ENCODE measurements at places on chromosomes 4 and X.
A peak's percentile ranks its signal among the peaks of the same experiment; 100 is the strongest.

DNA sequence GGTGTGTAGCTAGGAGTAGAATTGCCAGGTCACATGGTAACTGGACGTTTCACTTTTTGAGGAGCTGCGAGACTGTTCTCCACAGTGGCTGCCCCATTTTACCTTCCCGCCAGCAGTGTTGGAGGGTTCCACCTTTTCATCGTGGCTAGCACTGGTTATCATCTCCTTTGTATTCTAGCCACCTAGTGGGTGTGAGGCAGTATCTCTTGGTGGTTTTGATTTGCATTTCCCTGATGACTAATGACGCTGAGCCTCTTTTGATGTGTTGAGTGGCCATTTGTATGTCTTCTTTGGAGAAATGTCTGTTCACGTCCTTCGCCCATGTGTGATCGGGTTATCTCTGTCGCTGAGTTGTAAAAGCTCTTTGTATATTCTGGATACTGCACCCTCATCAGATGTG lies 10.6 kb downstream of the ABCD1 start:
- DNase-seq: peak; percentile 1

DNA sequence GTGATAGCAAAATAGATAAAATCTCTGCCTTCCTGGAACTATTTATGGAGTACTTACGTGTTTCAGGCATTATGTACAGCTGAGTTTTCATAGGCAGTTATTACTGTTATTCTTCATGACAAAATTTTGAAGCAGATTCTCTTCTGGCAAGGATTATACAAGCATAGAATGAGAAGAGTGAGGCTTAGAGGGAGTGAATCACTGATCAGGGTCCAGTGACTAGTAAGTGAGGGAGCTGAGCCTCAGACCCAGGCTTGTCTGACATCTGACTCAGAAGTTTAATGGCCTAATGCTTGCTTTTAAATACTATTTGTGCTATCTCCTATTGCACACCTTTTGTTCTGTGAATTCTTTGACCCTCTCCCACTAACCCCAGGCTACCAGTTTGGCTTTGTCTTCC lies 110.6 kb downstream of the DTHD1 start:
- DNase-seq: no peak

- DNase-seq: no peak
Measured at GRCh38 chr4:79425586-79425985, 17.6 kb upstream of the GK2 start.

GRCh38 chr4:68717999-68718398 lies 47.5 kb upstream of the UGT2B15 start:
- no peak for DNase-seq

DNA sequence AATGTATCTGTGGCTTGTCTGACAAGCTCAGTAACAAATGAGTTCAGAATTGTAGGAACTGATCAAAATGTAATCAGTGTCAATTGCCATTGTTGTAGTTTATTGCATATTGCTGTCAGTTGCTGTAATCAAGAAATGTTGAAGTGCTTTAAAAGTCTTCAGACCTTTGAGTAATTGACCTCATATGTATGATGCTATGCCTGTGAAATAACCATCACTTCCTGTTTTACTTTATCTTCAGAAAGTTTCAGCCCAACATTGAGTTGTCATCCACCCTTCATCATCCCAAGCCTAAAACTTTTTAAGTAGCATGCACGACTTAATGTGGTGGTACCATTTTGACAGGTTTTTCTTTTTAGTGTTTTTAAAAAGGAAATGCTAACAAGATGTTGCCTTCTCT lies 212.4 kb downstream of the ARHGAP10 start:
- peak; percentile 74 for DNase-seq

GRCh38 chr4:78592088-78592783 lies 40.7 kb downstream of the ANXA3 start:
- DNase-seq: no peak

DNA sequence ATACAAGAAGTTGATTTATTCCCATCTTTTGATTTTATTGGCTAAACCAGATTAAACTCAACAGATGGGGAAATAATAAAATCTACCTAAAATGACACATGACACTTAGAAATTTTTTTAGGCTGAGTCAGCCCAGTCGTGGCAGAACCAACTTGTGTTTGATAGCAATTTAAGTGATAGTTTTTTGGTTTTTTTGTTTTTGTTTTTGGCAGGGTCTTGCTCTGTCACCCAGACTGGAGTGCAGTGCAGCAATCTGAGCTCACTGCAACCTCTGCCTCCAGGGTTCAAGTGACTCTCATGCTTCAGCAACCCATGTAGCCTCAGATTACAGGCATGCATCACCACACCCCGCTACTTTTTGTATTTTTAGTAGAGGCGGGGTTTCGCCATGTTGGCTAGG lies 370.3 kb upstream of the NOCT start:
- no peak for DNase-seq

DNA sequence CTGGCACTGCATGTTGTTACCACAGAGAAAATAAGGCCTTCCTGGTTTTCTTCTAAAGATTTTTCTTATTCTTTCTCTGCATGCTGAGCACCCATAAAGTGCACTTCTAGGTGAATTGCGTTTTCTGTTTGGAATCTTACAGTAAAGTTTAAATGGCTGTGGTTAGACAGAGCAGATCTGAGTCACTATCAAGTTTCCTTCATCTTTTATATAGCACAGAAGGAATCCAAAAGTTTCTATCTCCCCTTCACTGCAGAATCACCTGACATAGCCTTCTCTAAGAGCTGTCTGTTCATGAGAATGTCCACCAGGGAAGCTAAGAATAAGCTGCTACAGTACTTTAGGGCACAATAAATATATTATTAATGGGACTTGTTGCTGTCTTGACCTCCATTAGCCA lies 455.5 kb upstream of the FAM241A start:
- no peak for DNase-seq

- DNase-seq: no peak
Measured at GRCh38 chr4:104492183-104492771, 2.4 kb downstream of the CXXC4 start.

- peak; percentile 77 for DNase-seq
Measured at GRCh38 chrX:40120838-40121580, 23.3 kb upstream of the BCOR start.

- peak; percentile 2 for DNase-seq
Measured at GRCh38 chrX:38166478-38167083, 54.1 kb downstream of the SRPX start.

GRCh38 chrX:8743126-8743732 lies 11.3 kb upstream of the ANOS1 start:
- DNase-seq: peak; percentile 19

- DNase-seq: peak; percentile 10
Measured at GRCh38 chrX:135707880-135708279, 5.6 kb upstream of the CT45A1 start.

DNA sequence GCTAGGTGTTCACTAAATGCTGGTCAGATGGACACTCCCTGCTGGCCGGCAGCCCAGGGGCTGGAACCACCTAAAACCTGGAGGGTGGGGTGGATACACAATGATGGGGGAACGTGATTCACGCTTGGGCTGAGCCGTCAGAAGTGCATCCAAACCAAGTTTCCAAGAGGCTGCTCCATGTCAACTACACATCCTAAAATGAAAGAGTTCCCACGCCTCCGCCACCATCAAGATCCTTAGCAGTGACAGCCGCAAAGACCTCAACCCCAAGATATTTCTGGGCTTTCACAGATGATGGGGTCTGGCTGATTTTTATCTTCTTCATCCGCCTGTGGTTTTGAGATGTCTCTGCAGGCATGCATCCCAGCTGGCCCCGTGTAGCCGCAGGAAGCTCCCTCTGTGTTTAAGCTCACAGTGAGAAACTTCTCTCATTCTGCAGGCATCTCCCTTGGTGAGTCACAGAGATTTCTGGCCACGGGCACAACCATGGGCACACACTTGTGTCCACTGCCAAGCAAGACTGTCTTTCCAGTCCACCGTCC lies 84.4 kb downstream of the HTRA3 start:
- DNase-seq: peak; percentile 15

- no peak for DNase-seq
Measured at GRCh38 chr4:121226362-121226761, 62.2 kb upstream of the TNIP3 start.

DNA sequence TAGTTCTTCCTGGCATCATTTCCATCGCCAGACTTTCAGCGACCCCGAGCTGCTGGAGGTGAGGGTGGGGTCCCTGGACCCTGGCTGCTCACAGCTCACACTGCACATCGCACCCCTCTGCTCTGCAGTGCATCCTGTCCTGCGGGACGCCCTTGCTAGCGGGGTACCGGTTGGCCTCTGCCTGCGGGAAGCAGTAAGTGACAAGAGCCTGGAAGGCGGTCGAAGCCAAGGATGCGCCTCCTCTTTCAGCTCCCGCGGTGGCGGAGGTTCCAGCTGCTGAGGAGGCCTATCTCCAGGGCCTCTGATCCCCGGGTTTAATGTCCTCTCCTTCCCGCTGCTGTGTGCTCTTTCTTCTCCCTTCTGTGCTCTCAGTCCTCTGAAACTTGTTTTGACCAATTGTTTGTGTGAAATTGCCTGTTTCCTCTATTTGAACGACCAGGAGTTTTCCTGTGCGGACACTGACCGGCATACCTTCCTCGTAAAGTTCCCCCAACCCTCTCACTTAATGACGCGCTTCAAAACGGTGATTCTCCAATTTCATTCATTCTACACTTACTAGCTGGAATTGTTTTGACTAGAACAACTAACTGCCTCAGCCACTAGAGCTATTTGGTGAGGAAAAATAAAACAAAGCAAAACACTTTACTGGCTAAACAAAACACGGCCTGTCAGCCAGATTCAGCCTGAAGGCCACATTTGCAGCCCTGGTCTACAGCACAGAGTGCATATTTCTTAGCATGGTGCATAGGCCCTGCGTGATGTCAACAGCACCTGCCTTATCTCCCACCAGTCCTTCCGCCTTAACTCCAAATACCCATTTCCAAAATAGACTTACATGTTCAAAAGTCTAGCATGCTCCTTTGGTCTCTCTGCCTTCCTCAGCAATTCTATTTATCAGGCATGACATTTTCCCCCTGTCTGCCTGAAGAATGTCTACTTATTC lies 28.0 kb downstream of the MGAT4D start:
- no peak for DNase-seq

DNA sequence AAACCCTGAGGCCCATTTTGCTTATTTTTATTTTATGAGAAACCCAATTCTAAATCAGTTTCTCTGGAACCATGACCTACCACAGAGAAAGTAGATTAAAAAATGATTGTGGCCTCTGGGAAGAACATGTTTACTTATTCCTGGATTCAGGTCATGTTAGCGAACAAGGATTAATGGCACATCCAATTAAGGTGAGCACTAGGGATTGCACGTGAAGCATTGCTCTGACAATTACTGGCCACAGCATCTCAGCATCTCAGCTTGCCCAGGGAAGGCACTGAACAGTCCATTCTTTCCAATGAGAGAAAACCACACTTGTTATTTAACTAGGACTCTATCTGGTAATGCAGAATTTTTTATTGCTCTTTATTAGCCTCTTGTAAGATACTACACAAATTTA lies 119.8 kb downstream of the ZNF330 start:
- no peak for DNase-seq

- DNase-seq: no peak
Measured at GRCh38 chr4:183915976-183916375, 10.9 kb downstream of the STOX2 start.

DNA sequence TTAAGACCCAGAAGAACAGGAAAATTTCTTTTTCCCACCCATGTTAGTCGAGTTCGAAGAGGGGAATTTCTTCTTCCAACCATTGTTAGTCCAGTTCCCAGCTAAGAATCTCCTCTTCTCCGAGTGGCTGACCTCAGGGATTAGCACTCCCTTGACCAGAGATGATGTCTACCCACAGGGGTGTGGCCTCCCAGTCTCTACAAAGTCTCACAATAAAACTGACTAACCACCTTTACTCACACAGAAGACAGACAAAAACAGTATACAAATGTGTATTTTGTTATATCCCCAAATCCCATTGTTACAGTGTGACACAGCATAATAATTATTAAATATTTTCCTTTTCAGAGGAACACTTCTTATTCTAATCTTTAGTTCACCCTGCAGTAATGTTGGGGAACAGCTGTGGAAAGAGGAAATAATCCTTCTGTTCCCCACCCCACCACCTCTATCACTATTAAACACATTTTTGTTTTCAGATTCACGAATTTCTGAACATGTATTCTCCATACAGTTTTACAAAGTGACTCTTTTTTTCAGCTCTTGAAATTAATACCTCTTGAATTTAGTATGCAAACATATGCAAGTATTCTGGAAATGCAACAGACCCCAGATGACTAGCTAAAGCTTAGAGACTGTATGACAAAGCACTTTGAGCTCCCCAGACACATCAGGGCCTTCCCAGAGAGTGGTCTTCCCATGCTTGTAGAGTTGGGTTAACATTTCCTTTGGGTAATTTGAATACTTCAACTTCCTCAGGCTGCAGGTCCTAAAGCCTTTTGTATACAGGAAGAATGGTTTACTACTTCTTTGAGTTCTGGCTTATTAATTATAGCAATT lies 62.5 kb upstream of the NFKB1 start:
- DNase-seq: peak; percentile 19

DNA sequence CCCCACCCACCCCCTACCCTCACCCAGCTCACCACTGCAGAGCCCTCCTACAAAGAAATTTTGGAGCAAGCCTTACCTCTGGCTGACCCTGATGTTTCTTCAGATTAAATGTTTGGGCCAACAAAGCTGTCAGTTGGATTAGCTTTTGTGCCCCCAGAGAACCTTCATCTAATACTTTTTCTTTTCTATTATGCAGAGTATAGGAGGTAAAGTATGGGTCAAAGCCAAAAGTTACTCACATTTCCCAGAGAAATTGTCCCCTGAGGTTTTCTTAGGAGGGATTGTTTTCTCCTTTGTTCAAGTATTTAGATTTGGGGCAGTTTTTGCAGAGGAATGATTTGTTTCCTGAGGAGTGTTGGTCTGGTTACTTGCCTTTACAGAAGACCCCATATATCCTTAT lies 69.5 kb downstream of the AASDH start:
- no peak for DNase-seq

GRCh38 chr4:174398728-174399127 lies 115.0 kb downstream of the CEP44 start:
- no peak for DNase-seq

DNA sequence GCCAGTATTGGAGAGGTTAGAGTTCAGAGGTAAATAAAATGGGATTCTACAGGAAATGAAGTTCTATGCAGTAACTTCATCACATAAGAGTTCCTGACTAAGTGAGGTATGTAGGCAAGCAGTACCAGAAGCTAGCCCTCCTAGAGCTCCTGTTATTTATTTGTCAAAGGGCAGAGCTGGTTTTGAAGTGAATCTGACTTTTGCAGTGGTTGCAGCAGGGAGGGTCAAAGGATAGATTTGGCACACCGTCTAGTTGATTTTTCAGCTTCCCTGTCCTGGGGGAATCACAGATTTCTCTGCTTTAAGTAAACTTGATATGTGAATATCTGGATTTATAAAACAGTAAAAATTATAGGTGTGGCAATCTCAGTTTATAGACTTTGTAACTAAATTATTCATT lies 130.7 kb downstream of the IL1RAPL2 start:
- DNase-seq: no peak

DNA sequence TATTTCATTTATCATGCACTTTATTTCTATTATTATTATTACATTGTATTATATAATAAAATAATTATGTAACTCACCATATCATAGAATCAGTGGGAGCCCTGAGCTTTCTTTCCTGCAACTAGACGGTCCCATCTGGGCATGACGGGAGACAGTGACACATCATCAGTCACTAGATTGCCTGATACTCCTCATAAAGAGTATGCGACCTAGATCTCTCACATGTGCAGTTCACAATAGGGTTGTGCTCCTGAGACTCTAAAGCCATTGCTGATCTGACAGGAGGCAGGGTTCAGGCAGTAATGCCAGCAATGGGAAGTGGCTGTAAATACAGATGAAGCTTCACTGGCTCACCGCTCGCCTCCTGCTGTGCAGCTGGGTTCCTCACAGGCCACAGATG lies 62.3 kb downstream of the DMD start:
- no peak for DNase-seq

All from MV-4-11 (cell line).